Pancreas (tissue), 10 donors: ENCODE measurements at places on chromosomes 5 and 9. TPM values are rescaled to one million over a fixed set of nuclear protein-coding genes. Genes with fewer than 3 reads are reported as not detected.

DNA sequence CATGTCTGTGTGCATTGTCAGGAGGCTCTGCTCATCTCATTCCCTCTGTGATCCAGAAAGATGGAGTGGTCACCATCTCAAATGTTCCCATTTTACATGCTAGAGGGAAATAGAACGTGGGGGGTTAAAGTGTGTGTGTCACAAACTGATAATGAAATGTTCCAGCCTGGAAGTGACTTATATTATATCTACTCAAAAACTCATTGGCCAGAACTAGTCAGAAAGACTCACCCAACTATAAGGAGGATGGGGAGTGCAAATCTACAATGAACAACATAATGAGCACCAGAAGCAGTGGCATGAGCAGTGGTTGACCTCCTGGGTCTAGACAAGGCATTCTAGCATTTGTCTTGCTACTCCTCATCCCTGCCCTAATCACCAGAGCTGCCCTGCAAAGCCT, 81.0 kb downstream of the HTR4 start:
- DNase-seq, result no peak

GRCh38 chr5:178545176-178545575, 45.0 kb downstream of the COL23A1 start:
- DNase-seq, result no peak

GRCh38 chr5:175335691-175336090, 108.3 kb downstream of the DRD1 start:
- DNase-seq, result no peak

DNA sequence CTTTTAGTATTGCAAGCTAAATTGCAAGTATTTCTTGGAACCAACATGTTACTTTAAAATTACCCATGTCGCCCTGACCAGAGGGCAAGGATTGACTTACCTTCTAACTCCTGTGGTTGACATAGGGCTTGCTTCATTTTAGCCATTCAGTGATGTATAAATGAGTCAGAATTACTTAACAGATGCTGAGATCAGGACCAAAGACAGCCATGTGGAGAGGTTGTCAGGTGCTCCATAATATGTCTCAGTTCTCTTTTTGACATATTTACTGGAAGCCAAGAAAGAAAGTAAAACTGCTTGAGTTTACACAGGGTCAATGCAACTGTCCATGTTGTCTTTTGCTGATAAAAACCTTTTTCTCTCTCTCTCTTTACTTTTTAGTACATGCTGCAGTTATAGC, 33.2 kb downstream of the F2RL2 start:
- no peak for DNase-seq

DNA sequence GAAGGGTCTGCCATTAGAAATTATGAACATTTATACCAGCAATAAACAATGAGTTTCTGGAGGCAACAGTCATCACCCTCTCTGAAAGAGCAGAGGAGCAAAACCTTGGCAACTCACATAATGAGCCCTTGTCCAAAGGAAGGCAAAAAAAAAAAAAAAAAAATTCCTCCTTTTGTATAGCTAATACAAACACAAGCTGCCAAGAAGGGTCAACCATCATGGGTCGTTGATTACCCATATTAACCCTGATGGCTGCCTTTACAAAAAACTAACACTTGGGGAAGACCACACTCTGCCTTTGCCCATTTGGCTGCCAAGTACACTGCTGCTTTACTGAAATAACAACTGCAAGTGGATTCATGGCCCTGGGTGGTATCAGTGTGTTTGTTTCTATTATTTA, 272.7 kb downstream of the ADAMTSL1 start:
- DNase-seq, result no peak

Gene PDZD2
- polyA plus RNA-seq, result 1.4 TPM

Gene BRIX1
- polyA plus RNA-seq, result 8.0 TPM

Gene LOX
- polyA plus RNA-seq, result 1.4 TPM
